Bronchial epithelial cell (primary cell): ENCODE measurements at places on chromosomes 5 and 9.

GRCh38 chr5:6404129-6404528, 25.8 kb upstream of the MED10 start:
- DNase-seq = no peak

DNA sequence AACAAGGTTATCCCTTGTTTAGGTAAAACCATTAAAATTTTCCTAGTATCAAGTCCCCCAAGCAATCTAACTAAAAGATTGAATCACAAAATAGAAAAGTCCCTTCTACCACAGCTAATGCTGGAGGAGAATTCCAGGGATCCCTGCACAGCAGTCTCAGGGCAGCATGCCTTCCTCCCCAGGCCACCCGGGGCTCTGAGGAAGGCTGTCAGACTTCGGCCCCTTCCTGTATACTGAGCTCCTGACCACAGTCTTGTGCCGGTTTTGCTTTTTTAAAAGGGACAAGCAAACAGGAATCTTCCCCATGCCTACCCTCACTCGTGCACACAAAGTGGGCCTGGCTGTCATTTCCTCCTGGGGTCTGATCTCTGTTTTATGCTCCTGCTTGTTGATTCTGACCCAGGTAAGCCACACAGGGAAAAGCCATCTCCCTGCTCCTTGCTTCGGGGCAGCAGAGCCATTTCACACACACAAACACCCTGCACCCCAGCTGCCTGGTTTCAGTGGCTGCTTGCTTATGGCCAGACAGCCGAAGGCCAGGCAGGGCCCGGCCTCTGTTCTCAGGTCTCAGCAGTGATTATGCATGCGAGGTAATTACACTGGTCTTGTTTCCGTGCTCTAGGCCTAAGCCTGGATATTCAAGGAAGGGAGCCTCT, 211.9 kb downstream of the NXNL2 start:
- no peak for DNase-seq

GRCh38 chr9:116991051-116991450, 303.9 kb downstream of the TRIM32 start:
- no peak for DNase-seq

DNA sequence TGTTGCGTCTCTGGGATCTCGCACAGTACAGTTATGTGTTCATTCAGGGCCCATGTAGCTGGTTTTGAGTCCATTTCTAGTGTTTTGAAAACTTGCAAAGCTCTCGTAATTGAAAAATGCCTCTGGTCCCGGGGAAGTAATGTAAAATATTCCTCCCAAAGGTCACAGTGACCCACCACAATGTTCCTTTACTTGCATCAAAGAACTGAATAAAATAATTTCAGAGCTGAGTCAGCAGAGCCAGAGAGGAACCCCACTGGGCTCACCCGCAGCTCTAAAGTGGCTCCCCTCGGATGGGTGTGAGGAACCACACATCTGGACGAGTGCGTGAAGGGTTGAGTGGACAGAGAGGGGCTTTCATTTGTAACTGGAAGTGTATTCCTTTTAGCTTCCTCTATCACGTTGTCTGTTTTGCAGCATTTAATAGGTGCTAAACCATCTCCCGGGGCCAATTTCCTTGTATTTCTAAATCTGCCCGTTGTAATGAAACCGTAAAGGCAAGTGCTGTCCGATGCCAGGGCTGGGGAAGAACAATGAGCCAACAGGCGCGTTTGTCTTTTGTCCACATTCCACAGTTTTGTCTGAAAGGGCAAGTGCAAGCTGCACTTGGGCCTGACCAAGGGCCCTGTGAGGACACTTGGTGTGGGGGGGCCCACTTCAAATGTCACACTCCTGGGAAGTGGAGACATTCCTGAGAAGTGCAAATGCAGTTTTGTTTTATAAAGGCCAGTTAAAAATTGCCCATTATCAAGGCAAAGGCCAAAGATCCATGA, 29.9 kb downstream of the COL5A1 start:
- no peak for DNase-seq

DNA sequence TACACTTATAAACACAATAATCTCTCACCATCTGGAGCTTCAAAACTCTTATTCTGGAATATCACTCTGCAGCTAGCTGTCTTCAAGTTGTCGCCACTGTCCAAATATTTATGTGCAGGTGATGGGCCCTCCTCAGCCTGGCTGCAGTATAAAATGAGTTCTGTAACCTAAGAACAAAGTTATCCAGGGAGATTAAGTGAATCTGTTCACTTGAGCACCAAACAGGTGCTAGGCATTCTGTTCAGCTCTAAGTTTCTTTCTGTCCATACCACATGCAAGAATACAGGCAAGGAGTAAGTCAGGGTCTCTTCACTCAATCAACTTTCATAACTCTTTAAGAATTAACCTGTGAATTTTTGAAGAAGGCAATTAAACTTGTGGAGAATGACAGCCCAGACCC, 344.1 kb downstream of the PLK2 start:
- no peak for DNase-seq

- peak; percentile 84 for DNase-seq
These were observed 16.9 kb upstream of the ZNF366 start for GRCh38 chr5:72523960-72524582.

DNA sequence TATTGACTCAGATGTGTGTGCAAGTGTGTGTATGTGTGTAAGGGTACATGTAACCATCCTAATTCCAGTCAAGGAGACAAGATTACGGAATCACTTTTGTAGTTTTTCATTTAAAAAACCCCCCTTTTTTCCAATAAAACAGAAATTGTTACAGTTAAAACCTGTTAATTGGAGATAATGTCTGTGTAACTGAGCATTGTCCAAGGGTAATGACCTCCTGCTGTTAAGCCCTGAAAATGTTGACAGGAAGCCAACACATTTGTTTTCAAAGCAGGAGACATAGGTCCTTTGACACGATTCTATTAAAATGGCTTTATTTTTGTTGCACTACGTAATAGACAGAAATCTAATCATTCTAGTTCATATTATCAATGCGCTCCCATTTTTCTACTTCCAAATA, 457.3 kb upstream of the ARRDC3 start:
- no peak for DNase-seq

DNA sequence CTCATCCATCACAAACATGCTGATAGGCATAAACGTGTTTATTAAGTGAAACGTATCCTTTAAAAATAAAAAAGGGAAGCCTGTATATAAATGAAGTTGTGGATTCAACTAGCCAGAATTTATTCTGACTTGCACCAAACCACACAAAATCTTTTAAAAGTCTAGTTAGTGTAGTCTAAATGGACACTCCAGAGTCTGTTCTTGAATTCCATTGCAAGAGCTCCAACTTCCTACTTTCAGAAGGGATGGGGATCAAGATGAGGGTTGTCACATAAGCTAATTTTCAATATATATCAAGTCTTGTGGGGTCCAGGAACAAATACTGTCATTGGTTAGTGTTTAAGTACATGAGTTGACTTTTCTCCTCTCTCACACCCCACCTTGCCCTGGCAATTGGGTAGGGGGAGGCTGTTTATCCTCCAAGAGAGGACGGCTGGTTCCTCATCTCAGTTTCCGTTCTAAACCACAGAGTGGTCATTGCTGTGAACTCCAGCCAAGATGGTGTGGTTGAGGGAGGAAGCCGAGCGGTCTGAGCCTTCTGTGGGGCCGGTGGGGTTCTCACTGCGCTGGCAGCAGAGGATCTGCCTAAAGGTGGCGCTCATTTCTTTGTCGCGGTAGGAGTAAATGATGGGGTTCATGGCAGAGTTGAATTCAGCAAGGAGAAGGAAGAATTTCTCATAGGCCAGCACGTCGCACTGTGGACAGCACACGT, 163.2 kb downstream of the LPAR1 start:
- no peak for DNase-seq

DNA sequence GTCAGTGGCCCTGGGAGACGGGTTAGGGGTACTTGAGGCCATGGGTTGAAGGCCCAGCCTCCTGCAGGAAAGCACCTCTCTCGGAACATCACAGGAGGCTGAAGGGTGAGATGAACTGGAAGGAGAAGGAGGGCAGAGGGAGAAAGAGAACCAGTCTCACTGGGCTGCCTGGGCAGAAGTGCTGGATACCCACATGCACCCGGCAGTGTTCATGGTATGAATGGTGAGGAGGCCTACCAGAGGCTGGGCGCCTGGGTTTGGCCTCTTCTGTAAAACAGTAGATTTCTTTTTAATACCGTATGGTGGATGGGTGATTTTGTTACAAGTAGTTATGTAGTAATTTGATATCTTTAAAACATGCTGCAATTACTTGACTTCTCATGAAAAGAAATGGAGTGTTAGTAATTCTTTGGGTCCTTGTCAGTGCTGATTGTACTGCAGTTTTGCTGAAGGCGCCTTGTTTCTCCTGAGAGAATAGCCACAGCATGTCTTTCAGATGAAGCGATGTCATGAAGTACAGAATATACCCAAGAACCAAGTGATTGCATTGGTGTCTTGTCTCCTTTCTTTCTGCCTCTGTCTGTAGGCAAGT, 258.6 kb downstream of the FANCC start:
- no peak for DNase-seq

GRCh38 chr5:179375236-179375685, 30.0 kb upstream of the ADAMTS2 start:
- no peak for DNase-seq

DNA sequence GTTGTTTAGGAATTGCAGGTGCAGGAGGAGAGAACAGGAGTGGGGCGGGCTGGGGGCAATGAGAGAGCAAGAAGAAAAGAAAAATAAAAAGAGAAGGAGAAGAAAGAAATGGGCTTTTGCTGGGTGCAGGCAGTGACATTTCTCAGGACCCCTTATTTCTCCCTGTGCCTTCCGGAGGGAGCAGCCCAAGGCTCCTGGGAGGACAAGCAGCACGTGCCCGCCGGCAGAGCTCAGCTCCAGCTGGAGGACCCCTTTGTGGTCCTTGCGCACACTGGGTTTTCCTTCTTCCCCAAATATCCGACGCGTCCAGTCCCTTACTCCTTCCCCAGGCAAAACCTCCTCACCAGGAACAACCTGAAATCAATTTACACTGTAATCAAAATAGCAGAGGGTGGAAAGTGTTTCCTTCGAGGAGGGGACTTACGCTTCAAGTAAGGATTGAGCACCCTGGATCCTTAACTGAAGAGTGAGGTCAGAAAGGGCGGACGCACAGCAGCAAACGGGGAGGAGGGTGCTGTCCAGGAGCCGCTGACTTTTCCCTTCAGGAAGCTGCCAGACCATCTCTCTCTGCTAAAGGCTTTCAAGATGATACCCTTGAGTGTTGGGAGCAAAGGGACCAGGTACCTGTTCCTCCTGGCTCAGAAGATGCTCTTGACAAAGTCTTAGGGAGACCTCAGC, 2.1 kb downstream of the BTNL9 start:
- no peak for DNase-seq

DNA sequence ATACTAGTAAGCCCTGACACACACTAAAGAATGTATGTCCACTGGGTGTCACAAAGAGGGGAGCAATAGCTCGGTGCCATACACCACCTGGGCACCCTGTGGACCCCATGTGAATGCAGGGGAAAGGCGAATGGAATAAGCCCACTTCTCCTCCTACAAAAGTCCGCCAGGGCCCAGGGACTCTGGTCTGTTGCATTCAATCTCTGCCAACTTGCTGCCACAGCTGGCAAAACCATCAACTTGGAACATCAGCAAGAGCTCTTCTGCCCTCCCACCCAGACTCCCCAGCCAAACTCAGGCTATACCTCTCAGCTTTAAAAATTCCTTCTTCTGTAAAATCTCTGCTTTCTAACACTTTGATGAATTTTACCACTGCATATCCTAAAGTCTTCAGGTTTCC, 54.5 kb downstream of the PFDN1 start:
- DNase-seq = no peak

- DNase-seq = no peak
These were observed 1.4 kb upstream of the LMX1B start for GRCh38 chr9:126612326-126612812.

GRCh38 chr5:90767710-90768109, 209.1 kb downstream of the ADGRV1 start:
- peak; percentile 60 for DNase-seq

- DNase-seq = peak; percentile 42
These were observed 292.8 kb downstream of the YTHDC2 start for GRCh38 chr5:113806250-113806649.

- peak; percentile 58 for DNase-seq
These were observed 90.9 kb downstream of the THBS4 start for GRCh38 chr5:80125962-80126480.

DNA sequence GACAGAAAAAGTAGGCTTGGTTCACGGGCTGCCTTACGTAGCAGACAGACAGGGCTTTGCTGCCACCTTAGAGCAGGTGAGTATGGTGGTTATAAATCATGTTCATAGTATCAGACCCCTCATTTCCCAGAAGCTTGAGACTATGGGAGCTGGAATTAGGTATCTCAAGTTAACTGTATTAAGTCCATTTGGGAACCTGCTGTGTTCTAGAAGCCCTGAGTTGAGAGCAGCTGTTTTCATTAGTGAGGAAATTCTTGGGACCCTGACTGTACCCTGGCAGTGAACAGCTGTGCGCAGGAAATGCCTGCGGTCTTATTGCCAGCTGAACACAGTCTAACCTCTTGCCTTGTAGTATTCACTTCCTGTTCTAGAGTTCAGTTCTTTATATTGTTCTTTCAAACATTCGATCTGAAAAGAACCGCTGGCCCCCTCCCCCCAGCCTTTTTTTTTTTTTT, 29.8 kb downstream of the UGCG start:
- DNase-seq = no peak

- DNase-seq = no peak
These were observed 4.1 kb downstream of the EQTN start for GRCh38 chr9:27292659-27293405.

GRCh38 chr9:2704504-2704903, 12.8 kb upstream of the KCNV2 start:
- no peak for DNase-seq

DNA sequence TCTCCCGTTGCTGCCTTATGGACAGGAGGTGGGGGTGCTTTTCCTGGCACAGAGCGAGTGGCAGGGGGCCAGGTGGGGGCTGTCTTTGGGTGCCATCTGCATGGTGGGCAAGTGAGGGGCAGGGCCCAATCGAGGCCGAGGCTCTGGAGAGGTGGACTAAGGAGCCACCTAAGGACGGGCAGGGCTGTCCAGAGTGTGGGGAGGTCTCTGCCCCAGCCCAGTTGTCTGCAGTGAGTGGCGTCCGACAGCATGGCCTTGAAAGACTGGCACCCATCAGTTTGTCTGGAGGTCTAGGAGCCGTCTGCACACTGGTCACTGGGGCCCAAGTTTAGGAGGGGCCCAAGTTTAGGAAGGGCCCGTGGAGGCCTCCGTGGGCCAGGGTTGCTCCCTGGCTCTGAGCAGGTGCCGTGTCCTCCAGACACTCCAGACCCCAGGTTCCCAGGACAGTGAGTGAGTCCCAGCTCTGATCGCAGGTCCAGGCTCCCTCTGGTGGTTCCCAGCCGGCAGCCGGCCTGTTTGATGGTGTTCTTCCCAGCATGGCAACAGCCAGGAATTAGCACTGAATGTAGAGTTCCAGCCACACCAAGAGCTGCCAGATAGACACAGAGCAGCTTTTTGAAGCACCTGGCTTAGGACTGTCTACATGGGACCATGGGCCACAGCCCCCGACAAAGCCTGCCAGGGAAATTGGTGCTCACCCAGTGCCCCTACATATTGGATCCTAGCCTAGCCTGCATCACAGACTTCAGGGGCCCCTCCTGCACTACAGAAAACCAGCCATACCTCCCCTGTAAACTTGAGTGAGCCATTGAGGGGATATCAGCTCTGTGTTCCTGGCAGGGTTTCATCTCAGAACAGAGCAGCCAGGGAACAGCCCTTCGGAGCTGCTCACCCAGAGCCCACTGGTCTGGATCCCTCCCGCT, 120.9 kb downstream of the WNK2 start:
- DNase-seq = peak; percentile 24

- DNase-seq = peak; percentile 46
These were observed 206.6 kb upstream of the HAPLN1 start for GRCh38 chr5:83927140-83927733.
